ENCODE measurements at places on chromosomes 4 and X. TPM values are rescaled to one million over a fixed set of nuclear protein-coding genes. Genes with fewer than 3 reads are reported as not detected.

GRCh38 chrX:29903360-29903759, 312.0 kb upstream of the MAGEB2 start:
- DNase-seq = peak; percentile 4

- peak; percentile 78 for DNase-seq
Observed at GRCh38 chrX:72029483-72030411, 102.0 kb downstream of the RTL5 start.

DNA sequence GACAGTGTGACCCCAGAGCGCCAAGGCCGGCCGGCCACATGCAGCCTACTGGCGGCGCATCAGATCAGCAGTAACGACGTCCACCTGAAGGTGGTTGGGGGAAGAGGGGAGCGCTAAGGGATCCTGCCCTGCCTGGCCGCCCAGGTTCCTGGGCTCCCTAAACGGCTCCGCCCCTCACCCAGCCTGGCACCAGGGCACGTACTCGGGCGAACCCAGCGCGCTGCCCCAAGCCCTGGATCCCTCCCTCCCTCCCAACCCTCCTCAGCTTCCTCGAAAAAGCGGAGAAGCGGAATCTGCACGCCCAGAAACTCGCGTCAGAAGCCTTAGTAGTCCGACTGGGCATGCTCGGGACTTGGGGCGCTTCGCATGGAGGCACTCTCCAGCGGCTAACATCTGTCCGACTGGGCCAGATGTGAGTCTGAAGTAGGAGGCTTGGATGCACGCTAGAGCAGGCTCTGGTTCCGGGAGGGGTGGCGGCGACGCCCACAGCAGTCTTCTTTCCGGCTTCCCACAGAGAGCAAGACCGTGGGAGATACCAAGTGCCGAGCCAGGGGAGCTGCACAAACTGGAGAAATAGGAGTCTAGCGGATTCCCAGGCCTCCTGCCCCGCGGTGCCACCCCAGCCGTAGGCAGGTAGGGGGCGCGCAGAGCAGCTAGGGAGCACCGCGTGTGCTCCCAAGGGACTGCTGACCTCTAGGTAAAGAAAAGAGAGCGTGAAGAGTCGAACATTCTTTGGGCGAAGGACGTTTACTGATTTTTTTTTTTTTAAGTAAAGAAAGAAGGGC, 114.3 kb upstream of the TEX13C start:
- DNase-seq = no peak

The PPARGC1A gene
- 0.98 TPM for total RNA-seq

The CENPI gene
- total RNA-seq = 35.9 TPM

The ATXN3L gene
- not detected for total RNA-seq

The ARL9 gene
- total RNA-seq = not detected

The CLDN22 gene
- total RNA-seq = not detected

DNA sequence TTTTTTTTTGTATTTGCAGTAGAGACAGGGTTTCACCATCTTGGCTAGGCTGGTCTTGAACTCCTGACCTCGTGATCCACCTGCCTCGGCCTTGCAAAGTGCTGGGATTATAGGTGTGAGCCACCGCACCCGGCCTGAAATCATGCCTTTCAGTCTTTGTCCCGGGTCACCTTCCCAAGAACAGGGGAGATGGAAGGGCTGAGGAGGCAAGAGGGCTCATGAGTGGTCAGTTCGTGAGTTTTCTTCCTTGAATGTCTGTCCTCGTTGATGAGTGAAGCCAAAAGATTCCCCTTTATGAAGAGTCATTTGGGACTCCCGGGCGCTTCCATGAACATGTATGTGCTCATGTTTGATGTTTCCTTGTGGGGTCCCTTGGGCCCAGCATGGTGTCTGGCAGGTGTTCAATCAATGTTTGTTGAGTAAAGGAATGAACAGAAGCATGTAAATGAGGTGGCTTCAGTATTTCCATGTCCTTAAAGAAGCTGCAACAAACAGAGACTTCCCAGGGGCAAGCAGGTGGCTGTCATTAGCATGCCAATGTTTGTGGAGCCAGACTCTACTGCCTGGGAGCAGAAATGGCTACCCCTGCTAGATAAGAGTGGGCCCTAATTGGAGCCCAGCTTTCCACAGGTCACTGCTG, 3.4 kb upstream of the SEPTIN6 start:
- no peak for DNase-seq

- peak; percentile 40 for DNase-seq
Observed at GRCh38 chrX:2767631-2768455, 16.0 kb downstream of the XG start.

- peak; percentile 20 for DNase-seq
Observed at GRCh38 chrX:45347877-45348276, 147.2 kb upstream of the DIPK2B start.
